ENCODE measurements at places on chromosomes 4 and X. TPM values are rescaled to one million over a fixed set of nuclear protein-coding genes. Genes with fewer than 3 reads are reported as not detected.

DNA sequence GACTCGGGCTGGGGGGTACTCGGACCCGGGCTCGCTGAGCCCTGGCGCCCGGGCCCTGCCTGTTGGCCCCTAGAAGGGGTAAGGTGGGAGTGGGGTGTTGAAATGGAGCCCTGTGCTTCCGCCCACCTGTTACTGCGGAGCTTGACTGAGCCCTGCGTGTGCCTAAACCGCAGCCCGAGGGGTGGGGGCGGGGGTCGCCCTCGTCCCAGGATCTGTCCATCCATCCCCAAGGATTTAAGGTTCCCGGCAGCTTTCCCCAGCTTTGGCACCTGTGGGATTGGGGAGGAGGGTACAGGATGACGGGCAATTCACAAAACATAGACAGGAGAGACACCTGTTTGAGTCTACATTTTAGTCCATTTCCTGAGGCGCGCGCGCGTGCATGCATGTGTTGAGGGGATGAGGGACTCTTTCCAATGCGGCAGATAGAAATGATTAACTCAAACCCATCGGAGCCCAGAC lies 779 bp downstream of the GABRQ start:
- H3K4me3 ChIP-seq = no peak overlapping the region
- no peaks in the 10 kb centered on the region for H3K4me1 ChIP-seq
- no peak for DNase-seq
- H3K27ac ChIP-seq = no peak overlapping the region
- H3K27me3 ChIP-seq = no peaks in the 10 kb centered on the region
- no peaks in the 10 kb centered on the region for H3K36me3 ChIP-seq

DNA sequence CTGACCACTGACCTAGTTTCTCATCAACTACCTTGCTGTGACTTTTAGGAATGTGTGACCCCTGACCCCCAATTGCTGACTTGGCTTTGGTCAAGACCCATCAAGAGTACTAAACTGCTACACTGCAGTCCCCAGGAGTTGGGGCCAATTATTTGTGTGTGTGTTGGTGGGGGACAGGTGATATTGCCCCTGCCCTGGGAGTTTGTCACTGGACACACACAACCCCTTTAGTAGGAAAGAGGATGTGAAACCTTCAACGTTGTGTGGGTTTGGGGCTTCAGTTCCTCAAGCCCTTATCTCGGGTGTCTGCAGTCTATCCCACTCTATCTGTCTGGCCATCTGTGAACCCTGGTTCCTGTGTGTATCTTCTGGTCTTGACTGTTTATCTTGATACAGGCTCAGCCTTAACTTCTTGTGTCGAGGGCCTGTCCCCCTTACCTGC lies 6.5 kb downstream of the SASH3 start:
- no peaks in the 10 kb centered on the region for H3K27me3 ChIP-seq
- no peak for DNase-seq
- H3K36me3 ChIP-seq = no peaks in the 10 kb centered on the region
- H3K4me1 ChIP-seq = no peaks in the 10 kb centered on the region

DNA sequence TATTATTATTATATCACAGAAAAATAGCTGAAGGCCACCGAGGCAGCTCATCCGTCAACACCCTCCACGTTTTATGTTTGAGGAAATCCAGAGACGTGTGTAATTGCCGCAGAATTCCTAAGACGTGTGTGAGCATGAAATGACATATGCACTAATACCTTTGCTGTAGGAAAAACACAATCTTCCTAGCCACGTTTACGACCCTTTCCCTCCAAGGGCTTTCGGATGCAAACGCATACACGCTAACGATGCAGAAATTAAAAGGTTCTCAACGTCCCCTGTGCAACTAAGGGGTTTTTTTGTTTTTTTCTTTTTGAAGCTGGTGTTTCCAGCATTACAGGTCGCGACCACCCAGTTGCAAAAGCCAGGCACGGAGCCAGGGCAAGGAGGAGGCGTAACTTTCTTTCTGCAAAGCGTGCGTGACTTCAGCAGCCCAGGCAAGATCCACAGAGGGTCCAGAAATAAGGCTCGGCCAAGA lies 33.8 kb downstream of the CRLF2 start:
- H3K4me1 ChIP-seq = no peaks in the 10 kb centered on the region
- H3K27ac ChIP-seq = no peak overlapping the region
- no peak overlapping the region for H3K4me3 ChIP-seq
- H3K27me3 ChIP-seq = no peaks in the 10 kb centered on the region
- H3K36me3 ChIP-seq = no peaks in the 10 kb centered on the region

DNA sequence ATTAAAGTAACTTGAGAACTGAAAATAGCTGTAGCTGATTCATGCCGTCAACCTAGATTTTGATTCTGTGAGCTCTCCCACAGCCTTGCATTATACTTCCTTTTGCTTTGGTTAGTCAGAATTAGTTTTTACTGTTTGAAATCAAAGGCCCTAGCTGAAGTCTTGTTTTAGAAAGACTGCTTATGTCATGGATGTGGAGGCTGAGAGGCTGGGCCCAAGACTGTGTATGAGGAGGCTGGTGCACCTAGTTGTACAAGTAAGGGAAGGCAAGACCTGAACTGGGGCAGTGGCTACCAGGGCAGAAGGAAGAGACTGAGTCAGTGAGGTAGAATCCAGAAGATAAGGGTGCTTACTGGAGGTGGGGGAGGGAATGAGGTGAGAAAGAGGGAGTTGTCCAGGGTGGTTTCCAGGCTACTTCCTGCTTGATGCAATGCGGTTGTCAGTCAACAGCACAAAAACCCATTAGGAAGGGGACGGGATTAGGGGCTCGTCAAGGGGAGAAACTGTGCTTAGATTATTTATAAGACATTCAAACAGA lies 76.2 kb upstream of the PAGE3 start:
- no peak overlapping the region for H3K27ac ChIP-seq
- no peaks in the 10 kb centered on the region for H3K4me1 ChIP-seq
- H3K4me3 ChIP-seq = no peak overlapping the region
- no peak for DNase-seq
- no peaks in the 10 kb centered on the region for H3K27me3 ChIP-seq
- no peaks in the 10 kb centered on the region for H3K36me3 ChIP-seq

DNA sequence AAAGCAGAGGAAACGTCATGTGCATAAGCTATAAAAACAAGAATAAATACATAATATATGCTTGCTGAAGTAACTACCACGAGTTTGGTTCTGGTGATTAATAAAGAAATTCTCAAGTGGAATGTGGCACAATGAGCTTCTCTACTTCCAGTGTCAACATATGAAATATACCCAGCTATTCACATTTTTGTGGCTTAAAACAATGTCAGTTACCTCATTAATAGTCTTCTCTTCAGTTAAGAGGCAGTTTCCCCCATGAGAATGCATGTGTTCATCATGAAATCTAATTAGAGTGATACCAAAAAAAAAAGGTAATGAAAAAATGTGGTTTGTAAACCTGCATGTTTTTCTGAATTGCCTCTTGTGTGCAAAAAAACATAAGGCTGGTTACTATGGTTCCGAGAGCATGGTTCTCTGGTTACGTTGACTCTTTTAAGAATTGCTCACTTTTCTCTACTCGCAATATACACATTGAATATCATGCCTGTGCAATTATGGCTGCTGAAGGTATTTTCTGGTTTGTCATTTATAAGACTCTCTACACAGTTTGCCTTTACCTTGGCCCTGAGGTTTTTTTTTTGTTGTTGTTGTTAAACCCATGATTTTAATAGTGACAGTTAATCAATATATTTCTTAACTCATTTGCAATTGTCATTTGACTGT lies 108.2 kb downstream of the PCDH7 start:
- no peaks in the 10 kb centered on the region for H3K36me3 ChIP-seq
- no peaks in the 10 kb centered on the region for H3K27me3 ChIP-seq
- DNase-seq = no peak
- H3K4me3 ChIP-seq = no peak overlapping the region

GRCh38 chr4:30537456-30537855 lies 182.7 kb upstream of the PCDH7 start:
- DNase-seq = peak; percentile 53
- H3K27me3 ChIP-seq = no peaks in the 10 kb centered on the region
- no peak overlapping the region for H3K4me3 ChIP-seq
- H3K27ac ChIP-seq = no peak overlapping the region
- H3K36me3 ChIP-seq = no peaks in the 10 kb centered on the region

DNA sequence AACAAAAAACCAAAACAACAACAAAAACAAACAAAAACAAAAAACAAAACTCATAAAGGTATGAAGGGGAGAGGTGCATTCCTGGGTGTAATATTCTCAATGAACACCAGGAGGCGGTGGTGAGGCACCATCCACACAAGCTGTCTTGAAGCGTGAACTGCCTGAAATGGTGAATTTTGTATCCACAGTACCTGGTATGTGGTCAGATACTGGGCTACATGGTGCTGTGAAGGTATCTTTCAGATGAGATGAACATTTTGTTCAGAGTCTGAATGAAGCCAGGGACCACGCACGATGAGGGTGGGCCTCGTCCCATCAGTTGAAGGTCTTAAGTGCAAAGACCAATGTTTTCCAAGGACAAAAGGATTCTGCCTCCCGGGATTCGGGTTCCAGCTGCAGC lies 58.5 kb downstream of the ASMT start:
- peaks cover 43% of the 10 kb centered on the region for H3K27me3 ChIP-seq
- H3K4me1 ChIP-seq = no peaks in the 10 kb centered on the region
- no peak for DNase-seq
- H3K36me3 ChIP-seq = no peaks in the 10 kb centered on the region

- H3K4me3 ChIP-seq = no peak overlapping the region
- H3K27me3 ChIP-seq = peaks cover 70% of the 10 kb centered on the region
- DNase-seq = no peak
- H3K27ac ChIP-seq = no peak overlapping the region
- no peaks in the 10 kb centered on the region for H3K4me1 ChIP-seq
Measured at GRCh38 chrX:3788494-3789233, 75.2 kb upstream of the PRKX start.

DNA sequence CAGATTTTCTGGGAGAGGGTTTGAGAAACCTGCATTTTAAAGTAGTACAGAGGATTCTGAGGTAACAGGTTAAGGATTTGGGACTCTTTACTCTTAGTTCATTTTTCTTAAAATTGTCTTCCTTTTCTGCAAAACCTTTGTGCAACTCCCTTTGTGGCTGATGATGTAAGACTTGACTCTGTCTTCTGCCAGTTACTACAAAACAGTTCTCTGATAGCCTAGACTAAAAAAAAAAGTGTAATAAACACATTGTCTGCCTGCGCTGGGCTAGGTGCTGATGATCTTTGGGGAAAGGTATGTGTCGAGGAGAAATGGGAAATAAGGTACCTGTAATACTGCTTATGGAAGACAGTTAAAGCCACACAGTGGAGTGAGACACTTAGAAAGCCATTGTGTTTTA lies 28.7 kb downstream of the IL13RA1 start:
- DNase-seq = no peak
- no peaks in the 10 kb centered on the region for H3K27me3 ChIP-seq
- H3K36me3 ChIP-seq = peaks cover 12% of the 10 kb centered on the region
- no peak overlapping the region for H3K27ac ChIP-seq
- H3K4me3 ChIP-seq = no peak overlapping the region
- no peaks in the 10 kb centered on the region for H3K4me1 ChIP-seq

- no peak for DNase-seq
- no peak overlapping the region for H3K4me3 ChIP-seq
- no peaks in the 10 kb centered on the region for H3K27me3 ChIP-seq
- no peaks in the 10 kb centered on the region for H3K36me3 ChIP-seq
- no peaks in the 10 kb centered on the region for H3K4me1 ChIP-seq
Measured at GRCh38 chr4:181608181-181608580, 635.0 kb upstream of the TENM3 start.

- H3K27me3 ChIP-seq = no peaks in the 10 kb centered on the region
- H3K4me3 ChIP-seq = no peak overlapping the region
- DNase-seq = no peak
- no peaks in the 10 kb centered on the region for H3K36me3 ChIP-seq
- no peak overlapping the region for H3K27ac ChIP-seq
- H3K4me1 ChIP-seq = peaks cover 24% of the 10 kb centered on the region
Measured at GRCh38 chrX:136584545-136584944, 52.5 kb downstream of the VGLL1 start.

- H3K27me3 ChIP-seq = no peaks in the 10 kb centered on the region
- H3K36me3 ChIP-seq = no peaks in the 10 kb centered on the region
- H3K27ac ChIP-seq = no peak overlapping the region
- H3K4me3 ChIP-seq = no peak overlapping the region
Measured at GRCh38 chr4:148054275-148054674, 322.4 kb downstream of the ARHGAP10 start.

DNA sequence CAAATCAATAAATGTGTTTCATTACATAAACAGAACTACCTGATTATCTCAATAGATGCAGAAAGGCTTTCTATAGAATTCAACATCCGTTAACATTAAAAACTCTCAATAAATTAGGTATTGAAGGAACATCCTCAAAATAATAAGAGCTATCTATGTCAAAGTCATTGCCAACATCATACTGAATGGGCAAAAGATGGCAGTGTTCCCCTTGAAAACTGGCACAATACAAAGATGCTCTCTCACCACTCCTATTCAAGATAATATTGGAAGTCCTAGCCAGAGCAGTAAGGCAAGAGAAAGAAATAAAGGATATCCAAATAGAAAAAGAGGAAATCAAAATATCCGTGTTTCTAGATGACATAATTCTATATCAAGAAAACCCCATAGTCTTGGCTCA lies 466.4 kb downstream of the MAGEE1 start:
- DNase-seq = no peak
- no peaks in the 10 kb centered on the region for H3K27me3 ChIP-seq
- no peak overlapping the region for H3K27ac ChIP-seq
- no peaks in the 10 kb centered on the region for H3K36me3 ChIP-seq
- H3K4me3 ChIP-seq = no peak overlapping the region

- no peaks in the 10 kb centered on the region for H3K27me3 ChIP-seq
- DNase-seq = no peak
- no peaks in the 10 kb centered on the region for H3K4me1 ChIP-seq
- no peak overlapping the region for H3K27ac ChIP-seq
- no peaks in the 10 kb centered on the region for H3K36me3 ChIP-seq
Measured at GRCh38 chr4:114688059-114688458, 89.5 kb downstream of the UGT8 start.

GRCh38 chr4:56240554-56241174 lies 146.6 kb downstream of the AASDH start:
- H3K4me3 ChIP-seq = no peak overlapping the region
- H3K27me3 ChIP-seq = no peaks in the 10 kb centered on the region
- H3K4me1 ChIP-seq = no peaks in the 10 kb centered on the region
- no peak for DNase-seq

ARMCX4 gene
- 4.8 TPM for total RNA-seq

VSIG4 gene
- not detected for total RNA-seq

SOWAHB gene
- total RNA-seq = 7.7 TPM

XAGE1A gene
- not detected for total RNA-seq

PRRG3 gene
- not detected for total RNA-seq

GPC3 gene
- not detected for total RNA-seq

MGAT4D gene
- not detected for total RNA-seq

LIAS gene
- 16.4 TPM for total RNA-seq

GABRG1 gene
- total RNA-seq = not detected

GASK1B gene
- 2.8 TPM for total RNA-seq

All from PC-9 (cell line).